ENCODE measurements at places on chromosomes 5 and 9. TPM values are rescaled to one million over a fixed set of nuclear protein-coding genes. Genes with fewer than 3 reads are reported as not detected.

Gene KIF27
- total RNA-seq: 16.1 TPM

Gene SLC6A3
- total RNA-seq: 0.15 TPM

Gene SPAG8
- total RNA-seq: 1.1 TPM

Gene PANK3
- 41.0 TPM for total RNA-seq

Gene ADRB2
- total RNA-seq: 26.4 TPM

Gene OR1Q1
- not detected for total RNA-seq

DNA sequence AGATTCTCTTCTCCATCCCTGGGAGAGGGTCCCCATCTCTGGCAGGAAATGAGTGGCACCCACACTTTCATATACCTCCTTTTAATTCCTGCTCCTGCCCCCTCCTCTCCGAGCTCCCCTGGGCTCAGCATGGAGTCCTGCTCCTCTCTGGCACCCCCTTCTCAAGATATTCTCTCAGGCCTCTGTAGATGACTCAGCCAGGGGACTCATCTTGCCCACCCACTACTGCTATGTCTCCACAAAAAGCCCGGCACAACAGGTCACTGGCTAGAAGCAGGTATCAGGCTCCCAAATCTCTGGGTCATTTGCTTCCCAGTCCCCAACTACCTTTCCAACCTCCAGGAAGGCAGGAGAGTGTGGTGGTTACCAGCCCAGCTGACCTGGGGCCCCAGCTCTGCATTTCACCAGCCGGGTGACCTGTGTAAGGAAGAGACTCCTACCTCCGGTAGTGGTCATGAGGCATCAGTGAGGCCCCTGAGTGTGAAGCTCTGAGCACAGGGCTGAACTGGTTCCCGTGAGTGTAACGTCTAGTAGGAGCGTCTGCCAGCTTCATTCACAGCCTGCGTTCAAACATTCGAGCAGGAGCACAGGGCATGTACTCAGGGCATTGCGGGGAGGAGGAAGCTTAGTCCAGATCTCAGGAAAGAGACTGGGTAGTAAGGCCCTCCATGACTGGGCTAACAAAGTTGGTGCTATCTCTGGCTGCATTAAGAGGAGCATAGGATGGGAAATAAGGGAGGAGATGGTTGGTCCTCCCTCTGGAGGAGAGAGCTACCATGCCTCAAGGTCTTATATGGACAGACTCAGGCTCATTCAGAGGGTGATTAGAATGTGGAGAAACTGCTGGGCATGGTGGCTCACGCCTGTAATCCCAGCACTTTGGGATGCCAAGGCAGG, 63.7 kb downstream of the LMX1B start:
- DNase-seq: no peak

DNA sequence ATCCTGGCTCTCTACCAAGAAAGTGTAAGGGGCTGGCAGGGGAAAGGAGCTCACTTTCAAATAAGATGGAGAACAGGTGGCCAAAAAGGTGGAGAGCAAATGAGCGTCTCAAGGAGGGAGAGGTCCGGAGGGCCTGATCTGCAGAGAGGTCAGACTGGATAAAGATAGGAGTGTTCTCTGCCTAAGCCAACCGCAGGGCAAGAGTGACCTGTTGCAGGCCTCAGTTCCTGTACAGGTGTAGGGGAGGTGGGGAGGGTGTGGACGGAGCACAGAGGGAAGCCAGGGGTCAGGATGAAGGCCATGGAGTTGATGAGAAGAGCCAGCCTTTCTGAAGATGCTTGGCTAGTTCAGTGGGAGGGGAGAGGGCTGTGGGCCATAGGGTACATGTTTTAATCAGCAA, 239.7 kb downstream of the HSPA4 start:
- DNase-seq: no peak

DNA sequence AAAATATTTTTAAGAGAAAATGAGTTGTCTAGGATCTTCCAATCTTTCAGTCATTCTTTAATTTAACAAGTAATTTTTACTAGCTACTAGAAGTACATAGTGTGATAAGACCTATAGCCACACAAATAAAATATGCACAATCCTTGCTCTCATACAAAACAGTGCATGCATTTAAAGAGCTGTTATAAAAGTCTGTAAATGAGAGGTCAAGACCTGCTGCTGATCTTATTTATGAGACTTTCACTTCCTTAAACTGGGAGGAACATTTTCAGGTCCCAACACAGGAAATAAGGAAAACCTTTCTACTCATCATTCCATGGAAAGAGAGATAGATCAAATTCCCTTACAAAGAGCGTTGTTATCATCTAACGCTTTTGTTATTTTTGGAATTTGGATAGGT, 54.2 kb upstream of the PAM start:
- DNase-seq: no peak

GRCh38 chr5:179118338-179118737, 58.2 kb downstream of the ZNF354C start:
- no peak for DNase-seq

GRCh38 chr5:90223756-90224155, 185.8 kb downstream of the CETN3 start:
- no peak for DNase-seq

- no peak for DNase-seq
Measured at GRCh38 chr5:159978358-159978757, 30.6 kb upstream of the TTC1 start.

GRCh38 chr9:110065532-110065931, 142.4 kb downstream of the C9orf152 start:
- DNase-seq: no peak

DNA sequence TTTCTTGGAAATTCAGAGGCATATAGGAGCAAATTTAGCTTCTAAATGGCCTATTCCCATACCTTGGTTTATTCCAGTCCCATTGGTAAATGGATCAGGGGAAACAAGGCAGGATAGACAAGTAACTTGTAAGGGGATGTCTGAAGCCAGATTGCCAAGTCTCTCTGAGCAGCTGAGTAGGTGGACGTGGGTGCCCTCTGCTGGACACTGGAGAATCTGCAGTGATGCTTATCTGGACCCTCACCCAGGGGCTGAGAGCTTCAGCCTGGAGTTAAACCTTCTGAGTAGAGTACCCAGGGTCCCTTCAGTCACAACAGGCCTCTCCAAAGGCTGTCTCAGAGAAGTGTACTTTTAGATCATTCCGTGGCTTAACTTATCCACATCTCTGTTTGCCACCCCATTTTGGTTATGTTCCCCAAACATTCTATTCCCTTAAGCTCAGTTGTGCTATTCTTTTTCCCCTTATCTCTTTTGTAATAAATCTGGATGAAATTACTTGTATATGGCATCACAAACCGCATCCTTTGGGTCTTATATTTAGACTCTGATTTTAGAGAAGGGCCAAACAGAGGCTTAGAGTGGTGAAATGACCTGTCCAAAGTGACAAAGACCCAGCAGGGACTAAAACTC, 218.3 kb upstream of the GLRA1 start:
- DNase-seq: no peak

- no peak for DNase-seq
Measured at GRCh38 chr5:22706901-22707300, 146.2 kb downstream of the CDH12 start.

- no peak for DNase-seq
Measured at GRCh38 chr5:155699385-155699784, 627.6 kb upstream of the SGCD start.

DNA sequence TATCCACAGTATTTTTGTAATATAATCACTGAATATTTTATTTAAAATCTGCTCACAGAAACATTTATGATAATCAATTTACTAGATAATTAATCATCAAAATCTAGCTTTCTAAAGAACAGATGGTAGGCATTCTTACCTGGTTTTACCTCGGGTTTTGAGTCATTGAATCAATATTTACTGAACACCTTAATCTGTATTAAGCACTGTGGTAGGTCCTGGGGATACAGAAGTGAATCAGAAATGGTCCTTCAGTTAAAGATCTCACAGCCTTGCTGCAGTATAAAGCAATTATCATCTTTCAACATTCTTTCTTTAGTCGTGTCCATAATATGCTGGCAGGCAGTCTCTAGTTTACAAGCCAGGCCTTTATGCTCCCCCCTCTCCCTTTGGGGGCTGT, 2.0 kb upstream of the MEIKIN start:
- DNase-seq: no peak

- DNase-seq: no peak
Measured at GRCh38 chr9:129414993-129415941, 205.6 kb downstream of the C9orf50 start.

DNA sequence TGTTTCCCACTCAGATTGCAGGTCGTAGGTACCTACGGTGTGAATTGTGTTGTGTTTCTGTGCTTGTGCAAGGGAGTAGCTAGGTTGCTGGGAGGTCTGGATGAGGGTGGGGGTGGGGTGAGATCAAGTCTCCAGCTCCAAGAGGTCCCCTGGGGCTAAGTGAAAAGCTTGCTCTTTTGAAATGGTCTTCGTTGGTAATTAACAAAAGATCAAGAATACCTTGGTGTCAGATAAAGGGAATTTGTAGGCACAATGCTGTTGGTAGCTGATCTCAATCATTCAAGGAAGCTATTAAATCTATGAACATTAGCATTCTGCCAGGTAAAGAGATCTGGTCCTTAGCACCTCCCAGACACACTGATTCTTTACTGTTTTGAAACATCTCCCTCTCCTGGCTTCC, 928 bp upstream of the PCDHGC4 start:
- DNase-seq: no peak

DNA sequence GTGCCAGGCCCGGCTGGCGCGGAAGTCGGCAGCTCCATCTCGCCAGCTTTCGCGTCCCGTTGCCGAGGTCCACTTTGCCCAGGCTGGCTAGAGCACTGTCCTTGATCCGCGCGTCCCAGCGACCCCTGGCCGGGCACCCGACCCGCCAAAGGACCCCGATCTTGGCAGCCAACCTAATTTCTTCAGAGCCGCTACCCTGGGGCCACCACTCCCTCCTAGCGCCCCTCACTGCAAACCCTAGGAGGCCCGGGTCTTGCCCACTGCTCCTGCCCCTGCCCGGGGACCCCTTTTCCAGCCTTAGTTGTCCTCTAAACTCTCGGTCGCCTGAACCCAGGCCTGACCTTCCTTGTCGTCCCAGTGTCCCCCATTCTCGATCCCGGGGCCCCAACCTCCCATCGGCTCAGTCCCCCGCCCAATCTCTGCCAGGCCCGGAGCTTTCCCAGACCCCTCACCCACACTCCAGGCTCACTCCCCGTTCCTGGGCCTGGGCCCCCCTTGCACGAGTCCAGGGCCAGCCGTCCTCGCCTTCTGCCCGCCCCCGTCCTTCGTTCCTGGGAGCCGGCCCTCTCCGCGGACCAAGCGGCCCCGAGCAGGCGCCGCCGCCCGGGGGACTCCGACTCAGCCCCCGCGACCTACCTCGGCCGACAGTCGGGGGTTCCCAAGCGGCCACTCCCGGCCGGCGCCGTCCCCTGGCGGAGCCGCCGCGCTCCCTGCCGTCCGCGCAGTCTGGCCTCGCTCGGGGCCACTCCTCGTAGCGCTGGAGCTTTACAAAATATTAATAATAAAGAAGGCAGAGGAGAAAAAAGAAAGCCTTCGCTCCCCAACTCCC, 701 bp upstream of the LMX1B start:
- DNase-seq: no peak

- no peak for DNase-seq
Measured at GRCh38 chr5:161775891-161776290, 72.0 kb upstream of the GABRA1 start.

GRCh38 chr9:13491138-13491492, 211.6 kb upstream of the MPDZ start:
- no peak for DNase-seq

Measured in breast epithelium (tissue), 4 donors.